ENCODE measurements at places on chromosomes 6 and 20.

GRCh38 chr6:14501240-14501639, 383.7 kb downstream of the CD83 start:
- no peak for DNase-seq

DNA sequence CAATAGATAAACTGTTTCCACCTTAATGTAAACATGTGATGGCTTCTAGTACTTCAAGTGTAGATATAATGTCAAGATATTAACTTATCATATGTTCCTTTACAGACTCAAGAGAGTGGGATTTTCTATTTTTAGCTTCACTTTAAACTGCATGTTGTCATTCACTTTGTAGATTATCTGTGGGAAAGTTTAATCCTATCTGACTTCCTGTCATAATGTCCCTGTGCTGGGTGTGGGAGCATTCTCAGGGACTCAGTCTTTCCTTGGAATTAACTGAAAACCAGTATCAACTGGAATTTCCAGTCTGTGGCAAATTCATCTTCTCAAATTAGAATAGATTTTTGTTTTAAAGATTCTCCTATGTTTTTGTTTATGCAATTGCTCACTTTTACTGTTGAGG, 226.1 kb upstream of the FERMT1 start:
- DNase-seq, result no peak

DNA sequence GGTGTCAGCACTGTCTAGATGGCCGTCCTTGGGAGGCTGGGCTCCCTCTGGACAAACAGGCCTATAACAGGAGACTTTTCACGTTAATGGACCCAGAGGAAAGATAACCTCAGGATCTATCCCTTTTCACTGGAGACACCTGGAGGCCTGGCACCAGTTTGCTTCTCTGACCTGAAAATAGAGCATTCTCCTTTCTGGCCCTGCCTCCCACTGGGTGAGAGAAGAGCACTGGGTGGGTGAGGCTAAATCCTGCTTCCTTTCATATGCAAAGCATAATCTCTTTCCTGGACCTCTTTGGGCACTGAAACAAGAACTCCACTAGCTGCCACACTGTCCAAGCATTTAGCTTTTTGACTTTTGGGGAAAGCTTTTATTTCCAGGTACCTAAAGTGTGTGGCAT, 78.3 kb downstream of the FOXO3 start:
- DNase-seq, result no peak

- no peak for DNase-seq
Observed at GRCh38 chr20:61170496-61171320, 81.4 kb upstream of the CDH4 start.

- DNase-seq, result no peak
Observed at GRCh38 chr6:95682476-95682875, 105.1 kb downstream of the MANEA start.

DNA sequence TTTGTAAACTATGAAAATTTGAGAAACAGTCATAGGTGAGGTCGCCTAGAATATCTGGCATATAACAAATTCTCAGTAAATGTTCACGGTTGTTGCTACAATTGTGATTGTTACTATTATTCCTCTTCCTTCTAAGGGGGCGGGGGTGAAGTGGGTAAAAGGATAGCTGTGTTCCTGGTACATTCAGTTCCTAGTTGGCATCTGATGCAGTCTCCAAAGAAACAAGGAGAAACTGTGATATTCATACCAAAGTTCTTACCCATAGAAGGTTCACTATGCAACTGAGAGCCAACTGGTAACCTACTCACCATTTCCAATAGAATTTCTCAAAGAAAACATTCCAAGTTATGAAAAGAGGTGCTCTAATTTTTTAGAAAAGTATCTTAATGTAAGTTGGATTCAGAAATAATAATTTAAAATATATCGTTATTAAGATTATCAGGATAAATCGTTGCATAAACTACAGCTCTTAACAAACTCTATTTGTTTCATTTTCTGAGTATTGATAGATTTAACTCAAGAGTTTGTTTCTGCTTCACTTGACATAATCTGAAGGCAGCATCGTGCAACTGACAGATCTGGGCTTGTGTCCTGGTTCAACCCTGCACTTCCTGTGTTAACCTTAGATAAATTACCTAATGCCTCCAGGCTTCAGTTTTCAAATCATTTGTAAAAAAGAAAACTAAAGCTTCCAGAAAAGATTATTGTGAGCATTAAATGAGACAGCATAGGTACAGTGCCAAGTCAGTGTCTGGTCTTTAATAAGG, 13.3 kb upstream of the MAP7 start:
- no peak for DNase-seq

Measured in stimulated activated CD4-positive, alpha-beta T cell treated with anti-CD3 and anti-CD28 coated beads, TNF-alpha, amount 100 ng/mL, for 24 hours (primary cell).